ENCODE measurements at places on chromosomes 4 and X. TPM values are rescaled to one million over a fixed set of nuclear protein-coding genes. Genes with fewer than 3 reads are reported as not detected.

HTN3 gene
- total RNA-seq = not detected

F8A3 gene
- 24.4 TPM for total RNA-seq

NXF2B gene
- not detected for total RNA-seq

ACOT9 gene
- 53.3 TPM for total RNA-seq

ATP2B3 gene
- not detected for total RNA-seq

SMIM31 gene
- total RNA-seq = not detected

COL4A5 gene
- total RNA-seq = not detected

FATE1 gene
- not detected for total RNA-seq

IL3RA gene
- total RNA-seq = 3.4 TPM

BLTP1 gene
- 26.2 TPM for total RNA-seq

AFP gene
- not detected for total RNA-seq

IL2RG gene
- total RNA-seq = 337 TPM

SLC39A8 gene
- 80.4 TPM for total RNA-seq

FGF5 gene
- not detected for total RNA-seq

AMBN gene
- not detected for total RNA-seq

L1CAM gene
- total RNA-seq = 1.3 TPM

SSX4 gene
- total RNA-seq = not detected

SPANXN4 gene
- total RNA-seq = not detected

SMPX gene
- total RNA-seq = not detected

GJB1 gene
- not detected for total RNA-seq

IBSP gene
- total RNA-seq = not detected

UGT2B7 gene
- total RNA-seq = not detected

RBM47 gene
- total RNA-seq = 13.0 TPM

USP26 gene
- not detected for total RNA-seq

Data from activated CD4-positive, alpha-beta T cell treated with anti-CD3 and anti-CD28 coated beads, Interleukin-2, amount 10 ng/mL, durations not matched to agents 24 days and 14 days (primary cell).